NCI-H146 (cell line): ENCODE measurements at places on chromosomes 6 and 20.
A peak's percentile ranks its signal among the peaks of the same experiment; 100 is the strongest.

DNA sequence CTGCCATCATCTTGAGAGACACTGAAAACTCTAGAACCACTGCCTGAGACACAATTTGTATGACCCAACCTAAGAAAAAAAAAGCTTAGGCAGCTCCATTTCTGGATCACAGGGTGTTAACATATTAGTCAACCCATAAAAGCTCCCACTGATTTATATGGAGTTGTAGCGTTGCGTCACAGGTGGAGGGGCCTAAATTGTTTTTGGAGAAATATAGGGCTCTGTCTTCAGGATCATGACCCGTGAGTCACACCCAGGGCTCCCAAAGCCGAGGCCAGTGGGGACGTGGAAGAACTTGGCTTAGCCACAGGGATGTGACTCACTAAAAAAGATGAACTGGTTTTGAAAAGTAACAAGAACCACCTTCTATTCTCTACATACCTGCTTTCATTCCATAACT is 116.5 kb upstream of the BMP2 start:
- DNase-seq: no peak

DNA sequence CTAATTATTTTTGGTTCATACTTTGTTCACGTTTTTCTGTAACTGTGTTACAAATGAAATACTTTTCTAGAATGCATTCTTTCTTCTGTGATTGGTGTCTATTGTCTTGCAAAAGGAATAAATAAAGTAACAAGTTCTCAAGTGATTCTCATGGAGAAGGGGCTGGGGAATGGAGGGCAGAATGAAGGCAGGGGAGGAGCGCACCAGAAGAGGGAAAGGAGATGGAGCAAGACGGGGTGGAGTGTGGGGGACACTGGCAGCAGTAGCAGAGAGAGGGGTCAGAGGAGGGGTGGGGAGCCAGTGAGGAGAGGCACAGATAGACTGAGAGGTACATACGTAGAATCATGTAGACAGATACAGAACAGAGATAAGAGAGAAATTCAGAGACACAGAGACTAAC is 136.5 kb downstream of the CARMIL1 start:
- DNase-seq: no peak

GRCh38 chr6:108521616-108522107 is 39.1 kb upstream of the FOXO3 start:
- no peak for DNase-seq

GRCh38 chr20:43751167-43752050 is 24.6 kb upstream of the GTSF1L start:
- no peak for DNase-seq

DNA sequence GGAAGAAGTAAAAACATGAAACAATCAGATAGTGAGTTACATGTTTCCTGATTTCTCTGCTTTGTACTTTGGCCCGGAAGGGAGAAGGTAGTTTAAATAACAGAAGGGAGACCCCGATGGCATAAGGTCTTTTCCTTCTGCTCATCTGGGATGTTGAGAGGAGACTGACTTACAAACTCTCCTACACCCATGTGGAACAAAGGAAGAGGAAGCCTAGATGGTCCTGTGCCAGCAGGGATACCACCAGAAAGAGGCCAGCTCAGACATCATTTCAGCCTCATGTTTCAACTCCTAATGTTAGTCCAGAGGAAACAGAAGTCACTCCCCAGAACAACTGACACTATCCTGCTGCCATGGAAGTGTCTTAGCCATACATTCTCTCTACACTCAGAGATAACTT is 250.7 kb upstream of the NOX3 start:
- DNase-seq: no peak

DNA sequence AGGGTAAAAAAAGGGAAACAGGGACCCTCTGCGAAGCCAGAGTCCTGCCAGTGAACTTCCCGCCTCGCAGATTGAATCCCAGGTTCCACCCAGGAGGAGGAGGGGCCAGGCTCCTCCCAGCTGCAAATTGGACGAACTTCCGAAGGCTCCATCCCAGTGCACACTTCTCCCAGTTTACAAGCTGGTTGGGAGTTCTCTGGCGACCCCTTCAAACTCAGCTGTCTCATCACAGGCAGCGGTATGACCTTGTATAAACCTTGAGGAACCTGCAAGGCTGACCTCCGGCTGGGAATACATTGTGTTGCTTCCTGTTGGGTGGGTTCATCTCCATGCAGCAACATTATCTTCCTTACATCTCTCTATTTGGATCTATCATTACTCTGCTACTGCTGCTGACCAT is 962.7 kb downstream of the GRIK2 start:
- DNase-seq: no peak

GRCh38 chr6:32984622-32985389 is 16.4 kb downstream of the BRD2 start:
- DNase-seq: peak; percentile 89

DNA sequence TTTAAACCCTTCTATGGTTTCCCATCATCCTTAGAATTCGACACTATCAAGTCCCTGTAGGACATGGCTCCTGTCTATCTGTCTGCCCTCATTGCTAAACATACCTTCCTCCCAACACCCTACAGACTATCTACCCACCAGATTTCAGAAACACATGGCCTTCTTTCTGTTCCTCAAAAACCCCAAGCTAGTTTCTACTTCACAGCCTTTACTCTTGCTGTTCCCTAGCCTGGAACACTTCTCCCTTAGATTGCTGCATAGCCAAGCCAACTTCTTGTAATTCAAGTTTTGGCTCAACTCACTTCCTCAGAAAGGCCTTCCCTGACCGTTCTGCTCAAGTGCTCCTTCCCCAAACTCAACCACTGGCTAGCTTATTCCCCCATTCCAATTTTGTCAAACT is 156.2 kb downstream of the BTBD9 start:
- no peak for DNase-seq
